ENCODE measurements at places on chromosomes 1 and 21.

- no peak for DNase-seq
These were observed 55.5 kb downstream of the CD46 start for GRCh38 chr1:207807326-207807689.

GRCh38 chr1:46034601-46035516 is 97.6 kb downstream of the PIK3R3 start:
- no peak for DNase-seq

- no peak for DNase-seq
These were observed 14.9 kb upstream of the NUP133 start for GRCh38 chr1:229523052-229523451.

DNA sequence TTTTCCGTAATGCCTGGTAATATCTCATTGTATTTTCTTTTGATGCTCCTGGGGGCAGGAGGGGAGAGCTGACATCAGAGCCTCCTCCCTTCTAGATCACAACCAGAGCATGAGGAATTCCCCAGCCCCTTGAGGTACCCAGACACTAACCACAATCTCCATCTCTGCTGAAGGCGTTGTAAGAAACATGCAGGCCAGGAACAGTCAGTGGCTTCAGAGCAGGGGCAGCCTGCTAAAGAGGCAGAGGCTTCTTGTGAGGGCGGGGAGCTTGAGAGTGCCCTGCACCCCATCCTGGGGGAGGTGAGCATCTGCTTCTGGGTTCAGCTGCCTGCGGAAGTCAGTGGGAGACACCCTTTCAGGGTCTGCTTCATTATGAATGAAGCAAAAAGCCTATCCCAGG is 19.0 kb downstream of the MAPKAPK2 start:
- DNase-seq, result no peak

- no peak for DNase-seq
These were observed 80.9 kb downstream of the TTC3 start for GRCh38 chr21:37153935-37154350.

DNA sequence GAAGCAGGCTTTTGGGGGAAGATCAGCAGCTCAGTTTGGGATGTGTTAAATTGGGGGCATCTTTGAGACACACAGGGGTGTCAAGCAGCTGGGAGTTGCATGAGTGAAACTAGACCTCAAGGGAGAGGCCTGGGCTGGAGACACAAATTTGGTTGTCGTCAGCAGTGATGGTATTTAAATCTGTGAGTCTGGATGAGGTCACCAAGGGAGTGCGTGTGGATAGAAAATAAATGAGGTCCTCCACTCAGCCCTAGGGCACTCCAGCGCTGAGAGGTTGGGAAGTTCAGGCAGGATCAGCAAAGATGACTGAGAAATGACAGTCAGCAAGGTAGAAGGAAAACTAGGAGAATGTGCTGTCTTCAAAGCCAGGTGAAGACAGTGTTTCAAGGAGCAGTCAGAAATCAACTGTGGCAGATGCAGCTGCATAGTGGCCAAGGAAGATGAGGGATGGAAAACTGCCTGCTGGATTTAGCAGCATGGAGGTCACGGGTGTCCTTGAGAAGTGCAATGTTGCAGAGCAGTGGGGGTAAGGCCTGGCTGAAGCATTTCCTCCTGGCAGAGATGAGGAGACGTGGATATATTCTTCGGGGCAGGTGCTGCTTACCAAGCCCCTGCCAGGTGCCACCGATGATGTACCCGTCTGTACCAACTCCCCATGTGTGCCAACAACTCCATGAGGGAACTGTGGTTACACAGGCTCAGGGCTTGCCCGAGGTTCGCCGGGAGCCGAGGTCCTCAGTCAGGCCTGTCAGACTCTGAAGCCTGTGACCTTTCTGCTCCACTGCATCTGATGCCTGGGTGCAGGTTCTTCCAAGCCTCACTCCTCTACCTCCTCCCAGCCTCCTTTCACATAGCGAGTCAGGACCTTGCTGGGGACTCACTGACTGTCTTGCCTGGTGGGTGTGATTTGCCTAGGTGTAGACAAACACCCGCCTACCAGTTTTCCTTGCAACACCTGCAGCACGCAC is 11.3 kb downstream of the MAP7D1 start:
- no peak for DNase-seq

GRCh38 chr21:21971384-21971783 is 973.2 kb downstream of the NCAM2 start:
- no peak for DNase-seq

DNA sequence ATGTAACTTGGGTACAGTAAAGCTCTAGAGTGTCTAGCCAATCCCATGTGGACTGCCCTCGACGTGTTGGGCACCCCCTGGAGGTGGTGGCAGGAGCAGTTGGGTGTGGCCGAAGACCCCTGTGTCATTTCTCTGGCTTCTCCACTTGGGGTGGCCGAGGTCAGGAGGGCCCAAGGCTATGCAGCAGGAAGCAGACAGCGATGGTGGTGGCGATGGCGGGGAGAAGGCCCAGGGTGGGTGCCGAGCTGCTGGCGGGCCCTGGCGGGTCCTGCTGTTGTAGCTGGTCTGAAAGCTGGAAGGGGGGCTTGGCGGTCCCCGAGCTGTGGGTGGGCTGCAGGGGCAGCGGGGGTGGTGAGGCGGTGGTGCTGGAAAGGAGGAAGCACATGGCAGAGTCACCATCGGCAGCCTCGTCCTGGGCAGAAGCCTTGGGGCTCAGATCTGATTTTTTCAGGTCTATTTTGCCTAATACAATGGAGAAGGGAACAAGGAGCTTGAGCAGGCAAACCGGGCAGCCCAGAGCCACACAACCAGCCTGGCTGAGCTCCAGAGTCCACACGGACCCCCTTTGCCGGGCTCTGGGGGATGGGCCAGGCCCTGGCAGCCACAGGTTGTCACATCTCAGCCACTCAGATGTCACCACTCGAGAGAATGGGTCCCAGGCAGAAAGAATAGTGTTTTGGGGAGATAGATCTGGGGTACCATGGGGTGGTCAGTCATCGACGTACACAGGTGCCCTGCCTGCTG is 231.3 kb downstream of the TRABD2B start:
- DNase-seq, result no peak

- no peak for DNase-seq
These were observed 720 bp downstream of the SUSD4 start for GRCh38 chr1:223363057-223363855.

DNA sequence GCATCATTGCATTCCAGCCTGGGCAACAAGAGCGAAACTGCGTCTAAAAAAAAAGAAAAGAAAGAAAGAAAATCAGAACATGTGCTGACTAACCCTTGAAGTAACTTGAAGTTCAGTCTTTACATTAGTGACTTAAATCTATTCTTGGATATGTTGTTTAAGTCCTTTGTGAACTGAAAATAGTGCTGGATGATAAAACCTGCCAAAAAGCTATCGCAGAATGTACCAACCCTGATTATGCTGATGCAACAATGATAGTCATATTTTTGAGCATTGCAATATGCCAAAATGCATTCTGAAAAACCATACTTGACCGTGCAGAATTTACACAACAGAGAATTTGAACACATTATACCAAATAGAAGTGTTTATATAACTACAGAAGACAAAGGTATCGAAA is 30.7 kb downstream of the SHISAL2A start:
- DNase-seq, result no peak

- no peak for DNase-seq
These were observed 5.6 kb upstream of the SMIM11 start for GRCh38 chr21:34369741-34370140.

DNA sequence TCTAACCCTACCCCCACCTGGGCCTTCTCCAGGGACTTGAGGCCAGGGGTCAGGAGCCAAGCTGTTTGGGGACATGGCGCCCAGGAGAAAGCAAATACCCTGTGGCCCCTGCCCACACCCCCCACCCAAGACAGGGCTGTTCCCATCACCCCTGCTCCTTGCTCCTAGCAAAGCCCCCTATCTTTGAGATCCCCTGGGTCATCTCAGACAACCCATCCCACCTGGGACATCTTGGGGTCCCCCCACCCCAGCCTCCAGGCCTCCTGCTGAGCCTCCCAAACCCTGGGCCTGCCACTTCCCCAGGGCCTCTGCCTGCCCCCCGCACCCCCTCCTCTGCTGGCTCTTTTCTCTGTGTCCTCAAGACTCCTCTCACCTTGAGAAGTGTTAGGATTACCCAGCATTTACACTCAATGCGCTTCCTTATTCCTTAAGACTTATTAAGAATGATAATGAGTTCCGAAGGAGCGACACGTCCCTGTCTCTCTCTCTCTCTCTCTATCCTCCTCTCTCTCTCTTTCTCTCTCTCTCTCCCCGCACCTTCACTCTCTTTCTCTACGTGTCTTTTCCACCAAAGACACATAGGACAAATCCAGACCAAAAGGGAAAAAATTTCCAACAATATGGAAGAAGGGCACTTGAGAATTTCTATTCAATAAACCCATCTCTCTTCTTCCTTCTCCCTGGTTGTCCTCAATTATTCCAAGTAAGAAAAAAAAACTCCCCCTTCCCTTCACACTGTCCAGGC is 7.2 kb downstream of the CASZ1 start:
- no peak for DNase-seq

GRCh38 chr1:101237229-101237837 is 514 bp downstream of the S1PR1 start:
- DNase-seq, result no peak

GRCh38 chr1:48263041-48263440 is 40.5 kb downstream of the SLC5A9 start:
- DNase-seq, result no peak

- DNase-seq, result no peak
These were observed 600.5 kb downstream of the LTN1 start for GRCh38 chr21:28391938-28392849.

DNA sequence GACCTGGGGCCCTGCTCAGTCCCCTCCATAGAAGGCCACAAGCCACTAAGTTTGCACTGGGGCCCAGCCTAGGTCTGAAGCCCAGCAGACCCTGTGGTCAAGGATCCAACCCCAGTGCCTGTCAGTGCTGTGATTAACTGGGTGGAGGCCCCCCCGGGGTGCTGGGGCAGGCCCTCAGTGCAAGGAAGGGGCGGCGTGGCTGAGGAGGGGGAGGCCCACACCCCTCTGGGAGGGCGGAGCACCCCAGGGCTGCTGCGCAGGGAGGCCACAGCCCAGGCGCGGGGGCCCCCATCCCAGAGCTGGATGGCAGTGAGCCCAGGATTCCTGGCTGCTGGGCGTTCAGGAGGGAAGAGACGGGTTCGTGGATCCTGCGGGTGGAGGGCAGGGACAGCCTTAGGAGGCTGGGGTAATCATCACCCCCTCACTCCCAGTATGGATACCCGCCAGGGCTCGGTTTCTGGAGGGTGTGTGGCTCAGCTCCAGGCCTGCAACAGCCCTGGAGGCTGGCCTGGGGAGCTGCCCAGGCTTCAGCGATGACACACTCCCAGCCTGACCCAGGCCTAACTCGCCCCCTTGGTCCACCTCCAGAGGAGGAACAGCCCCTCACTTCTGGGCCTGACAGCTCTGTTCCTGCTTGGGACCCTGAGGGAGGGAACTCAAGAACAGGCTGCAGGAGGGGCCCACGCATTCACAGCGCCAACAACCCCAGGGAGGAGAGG is 890 bp downstream of the GJC2 start:
- no peak for DNase-seq

GRCh38 chr1:111719135-111719534 is 20.1 kb downstream of the INKA2 start:
- DNase-seq, result no peak

- no peak for DNase-seq
These were observed 1.7 kb downstream of the EGLN1 start for GRCh38 chr1:231420299-231420958.

- DNase-seq, result no peak
These were observed 1.0 kb downstream of the TMEM61 start for GRCh38 chr1:54981466-54981865.

GRCh38 chr1:244851546-244852231 is 12.7 kb downstream of the HNRNPU start:
- no peak for DNase-seq

DNA sequence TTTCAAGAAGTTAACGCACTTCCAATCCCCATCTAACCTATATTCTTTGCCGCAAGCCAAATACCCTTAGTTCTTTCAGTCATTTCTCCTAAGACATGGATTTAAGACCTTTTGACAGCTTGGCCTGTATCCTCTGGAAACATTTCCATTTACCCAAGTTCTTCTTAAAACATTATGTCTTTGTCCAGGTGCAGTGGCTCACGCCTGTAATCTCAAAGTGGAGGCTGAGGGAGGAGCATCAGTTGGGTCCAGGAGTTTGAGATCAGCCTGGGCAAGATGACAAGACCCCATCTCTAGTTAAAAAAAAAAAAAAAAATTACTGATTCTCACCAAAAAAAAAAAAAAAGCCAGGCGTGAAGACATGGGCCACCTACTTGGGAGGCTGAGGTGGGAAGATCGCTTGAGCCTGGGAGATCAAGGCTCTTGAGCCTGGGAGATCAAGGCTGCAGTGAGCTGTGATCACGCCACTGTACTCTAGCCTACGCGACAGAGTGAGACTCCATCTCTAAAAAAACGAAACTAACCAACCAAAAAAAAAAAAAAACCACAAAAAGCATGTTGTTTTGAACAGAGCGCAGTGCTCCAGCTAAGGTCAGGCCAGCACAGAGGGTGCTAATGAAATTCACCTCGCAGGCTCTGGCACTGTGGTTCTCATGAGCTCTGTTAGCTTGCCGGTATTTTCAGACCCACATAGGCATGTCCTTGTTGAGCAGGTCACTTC is 36.0 kb downstream of the NUAK2 start:
- DNase-seq, result no peak

GRCh38 chr1:204567071-204567470 is 50.9 kb downstream of the MDM4 start:
- no peak for DNase-seq

- no peak for DNase-seq
These were observed 5.5 kb downstream of the PRDX6 start for GRCh38 chr1:173482683-173483082.

GRCh38 chr1:74686928-74687327 is 13.3 kb upstream of the ERICH3 start:
- DNase-seq, result no peak

DNA sequence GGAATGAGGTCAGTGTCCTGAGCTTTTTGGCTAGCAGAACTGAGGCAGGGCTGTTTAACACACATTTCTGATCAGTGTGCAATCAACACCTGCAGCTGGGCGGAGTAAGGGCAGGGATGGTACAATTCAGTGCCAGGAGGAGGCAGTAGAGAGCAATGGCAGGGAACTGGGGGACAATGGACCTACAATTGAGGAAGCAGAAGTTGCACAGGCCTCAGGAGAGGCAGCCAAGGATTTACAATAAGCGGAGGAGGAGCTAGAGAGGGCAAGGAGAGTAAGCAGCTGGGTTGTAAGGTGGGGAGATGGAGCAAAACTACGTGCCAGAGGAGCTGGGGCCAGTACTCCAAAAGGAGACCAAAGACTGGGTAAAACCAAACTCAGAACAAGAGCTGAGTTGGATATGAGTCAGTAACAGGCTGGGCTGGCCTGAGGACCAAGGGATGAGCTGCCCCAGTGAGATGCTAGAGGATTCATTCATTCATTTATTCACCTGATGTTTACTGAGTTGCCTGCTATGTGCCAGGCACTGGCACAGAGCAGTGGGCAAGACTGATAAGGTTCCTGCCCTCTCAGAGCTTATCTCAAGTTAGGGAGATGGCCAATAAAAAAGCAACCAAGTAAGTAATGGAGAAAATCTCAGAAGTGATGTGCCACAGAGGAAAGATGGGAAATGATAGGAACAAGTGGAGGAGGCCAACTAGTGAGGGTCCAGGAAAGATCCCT is 10.4 kb upstream of the GALE start:
- DNase-seq, result peak; percentile 75
